ENCODE measurements at places on chromosomes 3 and 15. TPM values are rescaled to one million over a fixed set of nuclear protein-coding genes. Genes with fewer than 3 reads are reported as not detected.

The CCDC174 gene
- polyA plus RNA-seq = 36.8 TPM

The PLSCR5 gene
- polyA plus RNA-seq = not detected

The IL12A gene
- polyA plus RNA-seq = 1.3 TPM

The GREM1 gene
- polyA plus RNA-seq = 0.52 TPM

The ACTRT3 gene
- polyA plus RNA-seq = 4.2 TPM

The ARIH2 gene
- polyA plus RNA-seq = 112 TPM

The CKMT1A gene
- 2.5 TPM for polyA plus RNA-seq

The CD200 gene
- polyA plus RNA-seq = 41.6 TPM

The BFSP2 gene
- 0.33 TPM for polyA plus RNA-seq

The RARRES1 gene
- 12.6 TPM for polyA plus RNA-seq

DNA sequence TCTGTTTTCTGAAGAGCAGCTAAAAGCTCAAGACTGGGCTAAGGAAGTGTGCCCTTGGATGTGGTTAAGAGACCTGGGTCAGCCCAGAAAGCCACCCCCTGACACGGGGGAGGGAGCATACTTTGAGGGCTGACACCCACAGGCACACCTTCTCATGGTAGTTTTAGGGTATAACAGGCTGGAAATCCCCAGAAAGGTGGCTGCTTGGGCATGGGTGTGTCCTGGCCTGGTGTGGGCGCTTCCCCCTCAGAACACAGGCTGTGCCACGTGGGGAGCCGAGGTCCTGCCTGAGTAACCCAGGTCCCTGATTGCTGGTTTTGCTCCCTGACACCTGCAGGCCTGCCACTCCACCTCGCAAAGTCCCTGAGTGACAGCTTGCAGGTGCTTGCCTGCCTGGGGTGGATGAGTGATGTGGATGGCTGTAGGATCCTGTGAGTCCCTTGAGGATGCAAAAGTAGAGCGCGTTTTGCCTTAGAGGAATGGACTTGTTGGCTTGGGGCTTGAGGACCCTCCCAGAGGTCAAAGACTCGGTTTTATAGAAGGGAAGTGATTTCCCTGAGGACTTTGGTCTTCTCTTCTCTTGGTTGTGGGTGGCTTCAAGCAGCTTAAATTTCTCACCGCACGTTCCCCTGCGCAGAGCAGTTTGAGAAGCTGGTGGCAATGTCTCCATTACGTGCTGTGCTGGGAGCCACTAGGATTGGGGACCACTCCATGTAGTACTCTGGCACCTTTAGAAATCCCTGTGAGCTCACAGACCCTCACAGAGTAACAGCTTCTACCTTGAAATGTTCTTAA lies 94.4 kb downstream of the DNASE1L3 start:
- no peak for DNase-seq

GRCh38 chr3:30428251-30428650 lies 178.2 kb upstream of the TGFBR2 start:
- DNase-seq = no peak

DNA sequence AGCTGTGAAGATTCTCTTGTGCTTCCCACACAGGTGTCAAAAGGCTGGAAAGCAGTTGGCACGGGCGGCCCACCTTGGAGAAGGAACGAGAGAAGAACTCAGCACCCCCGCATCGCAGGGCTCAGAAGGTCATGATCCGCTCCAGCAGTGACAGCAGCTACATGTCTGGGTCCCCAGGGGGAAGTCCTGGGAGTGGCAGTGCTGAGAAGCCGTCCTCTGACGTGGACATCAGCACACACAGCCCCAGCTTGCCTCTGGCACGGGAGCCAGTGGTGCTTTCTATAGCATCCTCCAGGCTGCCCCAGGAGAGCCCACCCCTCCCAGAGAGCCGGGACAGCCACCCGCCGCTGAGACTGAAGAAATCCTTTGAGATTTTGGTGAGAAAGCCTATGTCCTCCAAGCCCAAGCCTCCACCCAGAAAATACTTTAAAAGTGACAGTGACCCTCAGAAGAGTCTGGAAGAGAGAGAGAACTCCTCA lies 31.4 kb downstream of the STARD5 start:
- DNase-seq = no peak

GRCh38 chr15:60563539-60564404 lies 84.8 kb upstream of the ICE2 start:
- DNase-seq = no peak

DNA sequence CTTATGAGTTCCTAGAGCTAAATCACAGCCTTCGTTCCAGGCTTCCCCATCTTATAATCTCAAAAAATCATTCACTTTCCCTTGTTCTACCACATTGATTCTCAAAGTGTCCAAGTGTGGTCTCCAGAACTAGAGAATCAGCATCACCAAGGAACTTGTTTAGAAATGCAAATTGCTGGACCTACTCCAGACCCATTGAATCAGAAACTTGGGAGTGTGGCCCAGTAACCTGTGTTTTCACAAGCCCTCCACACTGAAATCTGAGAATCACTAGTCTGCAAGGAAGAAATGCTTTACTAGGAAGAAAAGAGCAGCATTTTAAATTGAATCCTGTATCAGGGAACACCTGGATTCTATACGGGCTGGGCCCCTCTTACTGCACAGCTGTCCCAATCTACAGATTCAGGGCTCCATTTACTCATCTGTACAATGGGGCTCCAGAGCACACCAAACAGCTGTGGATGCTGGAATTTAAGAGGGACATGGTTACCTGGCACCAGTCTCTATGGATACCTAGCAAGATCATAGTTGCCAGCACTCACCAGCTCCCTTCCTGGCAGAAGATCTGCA lies 3.9 kb downstream of the MEGF11 start:
- DNase-seq = no peak

- DNase-seq = no peak
Observed at GRCh38 chr3:193451902-193452301, 73.3 kb upstream of the ATP13A5 start.

DNA sequence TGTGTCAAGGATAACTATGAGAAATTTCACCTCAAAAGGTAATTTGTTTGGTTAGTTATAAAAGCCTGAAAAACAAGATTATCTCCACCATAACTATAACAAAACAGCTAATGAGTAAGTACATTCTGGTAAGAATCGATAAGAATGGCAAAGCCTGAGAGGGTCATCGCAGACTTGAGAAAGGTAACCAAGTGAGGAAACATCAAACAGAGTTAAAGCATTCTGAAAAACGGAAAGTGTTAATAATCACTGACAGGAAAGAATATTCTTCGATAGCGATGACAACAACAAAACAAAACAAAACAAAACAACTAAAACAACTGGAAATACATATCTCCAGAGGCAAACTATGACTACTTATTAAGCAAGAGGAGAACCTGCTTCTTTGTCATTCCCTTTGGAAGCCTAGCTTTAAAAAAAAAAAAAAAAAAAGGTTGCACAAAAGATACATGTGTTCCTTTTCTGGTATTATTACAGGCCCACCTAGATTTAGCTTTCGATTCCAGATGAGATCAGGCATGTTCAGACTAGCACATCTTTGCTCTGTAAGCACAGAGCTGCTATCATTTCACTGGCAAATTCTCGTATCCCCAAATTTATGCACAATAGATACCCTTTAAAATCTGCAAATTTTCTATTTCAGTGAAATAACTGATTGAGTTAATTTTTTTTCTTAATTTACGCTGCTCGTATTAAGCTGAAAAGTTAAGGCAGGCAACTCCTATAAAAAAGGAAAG lies 155.6 kb downstream of the TIGIT start:
- DNase-seq = no peak

DNA sequence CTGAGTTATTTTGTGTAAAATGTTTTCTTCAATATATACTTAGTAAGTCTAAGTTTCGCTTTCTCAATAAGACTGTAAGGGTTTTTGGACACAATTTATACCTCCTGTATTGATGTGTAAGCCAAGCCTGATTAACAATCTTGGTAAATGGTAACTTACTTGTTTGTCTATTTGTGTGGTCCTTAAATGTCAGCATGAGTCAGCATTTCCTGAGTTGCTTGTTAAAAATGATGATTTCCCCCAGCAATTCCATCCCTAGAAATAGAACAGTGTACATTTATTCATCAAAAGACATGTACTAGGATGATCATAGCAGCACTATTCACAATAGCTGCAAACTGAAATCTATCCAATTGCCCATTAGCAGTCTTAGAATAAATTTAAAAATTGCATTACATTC lies 53.4 kb upstream of the LRIG1 start:
- DNase-seq = no peak

DNA sequence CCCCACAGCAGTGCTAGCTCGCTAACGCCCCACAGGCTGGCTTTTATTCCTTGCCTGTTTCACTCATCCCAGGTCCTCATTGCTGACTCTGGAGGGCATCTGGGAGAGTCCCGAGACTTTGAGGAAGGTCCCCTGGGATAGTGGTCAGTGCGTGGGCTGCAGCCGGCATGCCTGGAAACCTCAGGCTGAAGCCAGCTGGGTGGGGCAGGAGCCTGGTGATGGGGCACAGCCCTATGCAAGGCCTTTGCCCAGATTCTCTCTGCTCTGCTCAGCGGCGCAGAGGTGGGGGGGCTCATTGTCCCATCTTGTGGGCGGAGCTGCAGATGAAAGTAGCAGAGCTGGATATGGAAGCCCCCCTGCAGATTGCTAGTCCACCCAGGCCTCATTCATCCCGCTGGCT lies 55.7 kb upstream of the SMAD6 start:
- no peak for DNase-seq

- DNase-seq = peak; percentile 35
Observed at GRCh38 chr15:101528108-101528916, 38.8 kb upstream of the PCSK6 start.

- no peak for DNase-seq
Observed at GRCh38 chr3:15051531-15051930, 13.6 kb downstream of the MRPS25 start.

- DNase-seq = no peak
Observed at GRCh38 chr3:3109407-3110298, 521 bp downstream of the IL5RA start.

DNA sequence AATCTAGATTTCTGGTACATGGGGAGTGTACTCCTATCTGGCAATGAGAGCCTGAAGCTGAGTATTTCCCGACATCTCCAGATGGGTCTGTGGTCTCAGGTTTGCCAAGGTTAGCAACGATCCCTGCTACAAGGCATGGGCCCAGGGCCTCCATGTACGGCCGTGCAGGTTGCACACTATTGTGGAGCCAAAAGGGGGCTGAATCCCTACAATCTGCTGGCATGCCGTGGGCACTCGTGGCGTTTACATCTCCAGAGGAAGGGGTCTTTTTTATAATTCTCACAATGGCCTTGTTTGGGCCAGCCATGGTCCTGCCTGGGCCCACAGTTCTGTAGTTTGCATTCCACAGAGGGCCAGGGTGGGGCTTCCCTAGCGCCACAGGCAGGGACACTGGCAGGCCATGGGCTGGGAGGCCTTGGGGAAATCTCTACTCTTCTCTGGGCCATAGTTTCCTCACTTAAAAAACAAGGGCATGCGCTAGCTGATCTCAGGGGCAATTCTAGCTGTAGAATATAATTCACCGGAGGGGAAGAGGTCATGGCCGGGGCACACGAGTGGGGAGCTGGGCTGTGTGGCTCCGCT lies 68.9 kb upstream of the TLE3 start:
- no peak for DNase-seq

DNA sequence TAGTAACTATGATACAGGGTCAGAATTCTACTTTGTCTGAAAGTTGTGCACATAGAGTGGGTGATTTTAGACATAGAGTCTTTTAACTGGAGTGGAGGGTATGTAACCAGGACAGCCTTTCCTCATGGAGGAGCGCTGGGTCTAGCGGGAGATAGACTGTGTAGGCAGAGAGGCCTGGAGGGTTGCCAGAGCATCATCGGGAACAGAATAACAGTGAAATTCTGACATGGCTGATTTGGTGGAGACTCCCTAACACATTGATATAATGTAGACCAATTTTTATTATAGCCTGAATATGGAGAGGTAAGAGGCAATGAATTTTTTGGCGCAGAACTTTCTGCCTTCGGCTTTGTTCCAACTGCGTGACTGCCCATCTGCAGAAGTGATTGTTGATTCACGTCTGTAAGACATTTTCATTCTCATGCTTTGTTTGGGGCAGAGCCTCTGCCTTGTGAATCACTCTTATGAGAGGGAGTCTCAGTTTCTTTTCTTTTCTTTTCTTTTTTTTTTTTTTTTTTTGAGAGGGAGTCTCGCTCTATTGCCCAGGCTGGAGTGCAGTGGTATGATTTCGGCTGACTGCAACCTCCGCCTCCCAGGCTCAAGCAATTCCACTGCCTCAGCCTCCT lies 16.0 kb downstream of the LPP start:
- no peak for DNase-seq

DNA sequence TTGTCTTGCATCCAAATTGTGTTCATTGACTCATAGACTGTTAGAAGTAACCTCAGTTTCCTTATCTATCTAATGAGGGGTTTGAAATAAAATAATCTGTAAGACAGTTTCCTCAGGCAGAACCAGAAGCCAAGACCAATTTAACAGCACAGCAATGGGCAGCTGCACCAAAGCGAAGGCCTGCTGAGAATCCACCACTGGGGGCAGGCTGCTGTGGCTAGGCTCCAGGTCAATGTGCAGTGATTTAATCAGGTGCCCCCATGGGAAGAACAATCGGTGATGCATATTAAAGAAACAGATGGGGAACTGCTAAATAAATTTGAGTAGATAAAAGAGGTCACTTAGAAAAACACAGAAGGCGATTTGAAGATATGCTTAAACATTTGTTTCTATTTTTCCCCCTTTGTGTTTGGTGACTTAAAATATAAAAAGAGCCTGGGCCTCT lies 28.0 kb upstream of the TMOD3 start:
- no peak for DNase-seq

- DNase-seq = no peak
Observed at GRCh38 chr3:167653155-167653554, 587 bp downstream of the WDR49 start.

- no peak for DNase-seq
Observed at GRCh38 chr3:183991403-183991802, 26.3 kb downstream of the ABCC5 start.

DNA sequence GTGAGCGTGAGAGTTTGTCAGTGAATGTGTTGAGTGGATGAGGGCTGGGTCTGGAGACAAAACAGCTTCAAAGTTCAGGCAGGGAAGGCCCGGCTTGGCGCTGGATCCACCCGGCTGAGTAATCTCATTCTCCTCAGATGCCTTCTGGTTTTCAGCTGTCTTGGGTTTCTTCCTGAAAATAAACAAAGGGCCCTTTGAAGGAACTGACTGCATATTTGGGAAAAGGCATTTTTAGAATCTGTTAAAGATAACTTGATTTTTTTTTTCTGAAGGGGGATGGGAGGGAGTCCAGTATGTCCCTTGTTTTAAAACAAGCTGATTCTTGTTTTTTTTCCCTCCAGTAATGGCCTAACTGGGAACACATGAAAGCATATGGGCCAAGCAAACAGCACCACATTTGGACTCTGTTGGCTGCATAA lies 86.4 kb downstream of the TIGIT start:
- DNase-seq = no peak

Data from left kidney (tissue), 8 donors.